Stomach (tissue), 19 donors: ENCODE measurements at places on chromosomes 1 and 21. TPM values are rescaled to one million over a fixed set of nuclear protein-coding genes. Genes with fewer than 3 reads are reported as not detected.

The SLC1A7 gene
- 0.45 TPM for total RNA-seq

The PIK3C2B gene
- total RNA-seq: 16.1 TPM

The OR14K1 gene
- total RNA-seq: not detected

The OLFML3 gene
- total RNA-seq: 84.3 TPM

The CENPF gene
- total RNA-seq: 4.8 TPM

The VAMP3 gene
- total RNA-seq: 114 TPM

The IFFO2 gene
- 7.7 TPM for total RNA-seq

The GUCA2A gene
- total RNA-seq: 1.8 TPM

The FHAD1 gene
- total RNA-seq: not detected

The NUF2 gene
- total RNA-seq: 5.2 TPM

The CR1L gene
- 1.7 TPM for total RNA-seq

The FAM177B gene
- total RNA-seq: 21.9 TPM
